Heart left ventricle (tissue), 16 donors: ENCODE measurements at places on chromosomes 4 and X. TPM values are rescaled to one million over a fixed set of nuclear protein-coding genes. Genes with fewer than 3 reads are reported as not detected.

Gene RASSF6
- total RNA-seq, result not detected

- DNase-seq, result no peak
Measured at GRCh38 chrX:155262970-155263754, 1.1 kb downstream of the RAB39B start.

Gene CD38
- 2.7 TPM for total RNA-seq

GRCh38 chr4:40234519-40235039 lies 37.7 kb downstream of the RHOH start:
- no peak for DNase-seq

GRCh38 chr4:110248100-110248499 lies 49.7 kb upstream of the ELOVL6 start:
- DNase-seq, result no peak

Gene CHRNA9
- total RNA-seq, result not detected

DNA sequence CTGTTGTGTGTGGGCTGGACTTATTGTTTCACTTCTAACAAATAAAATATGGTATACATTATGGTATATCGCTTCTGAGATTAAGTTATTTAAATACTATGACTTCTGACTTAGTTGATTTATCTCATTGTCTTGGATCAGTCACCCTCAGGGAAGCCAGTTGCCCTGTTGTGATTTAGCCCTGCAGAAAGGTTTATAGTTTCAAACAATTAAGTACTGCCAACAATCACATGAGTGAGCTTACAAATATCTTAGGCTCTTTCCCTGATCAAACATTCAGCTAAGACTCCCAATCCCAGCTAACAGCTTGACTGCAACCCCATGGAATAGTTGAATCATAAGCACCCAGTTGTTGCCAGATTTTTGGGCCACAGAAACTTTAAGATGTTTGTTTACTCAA lies 85.4 kb downstream of the MAGEC1 start:
- no peak for DNase-seq

Gene SPARCL1
- total RNA-seq, result 322 TPM

GRCh38 chrX:139875841-139876240 lies 57.0 kb downstream of the ATP11C start:
- DNase-seq, result no peak

DNA sequence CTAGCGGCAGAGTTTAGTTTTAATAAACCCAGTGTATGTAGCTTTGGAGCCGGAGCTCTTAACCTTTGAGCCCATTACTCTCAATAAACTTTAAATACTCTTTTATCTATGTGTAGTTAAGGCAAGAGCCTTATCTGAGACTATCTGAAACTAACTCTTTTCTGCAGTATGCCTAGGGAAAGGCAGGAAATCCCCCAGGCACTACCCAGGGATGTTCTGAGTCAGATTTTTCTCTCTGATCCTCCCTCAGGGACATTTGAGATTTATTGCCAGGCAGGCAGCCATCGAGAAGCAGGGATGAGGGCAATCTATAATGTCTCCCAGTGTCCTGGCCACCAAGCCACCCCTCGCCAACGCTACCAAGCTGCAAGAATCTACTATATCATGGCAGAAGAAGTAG lies 39.1 kb downstream of the HEPH start:
- DNase-seq, result no peak

DNA sequence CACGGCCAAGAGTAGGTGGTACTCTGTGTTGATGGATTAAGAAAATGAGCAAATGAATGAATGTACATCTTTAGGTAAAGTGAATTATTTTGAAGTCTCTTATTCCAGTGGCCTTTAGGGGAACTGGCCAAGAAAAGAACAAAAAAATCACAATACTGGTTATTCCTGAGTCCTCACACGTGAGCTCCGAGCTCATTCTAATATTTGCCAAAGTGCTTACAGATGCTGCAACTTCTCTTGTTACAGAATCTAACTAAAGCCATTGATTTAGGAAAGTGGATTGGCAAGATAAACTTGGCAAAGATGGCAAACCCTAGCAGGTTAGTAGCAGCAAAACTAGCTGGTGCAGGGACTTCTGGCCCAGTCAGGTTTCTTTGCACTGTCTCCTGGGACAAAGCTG lies 37.6 kb downstream of the IDS start:
- DNase-seq, result no peak

GRCh38 chr4:165716472-165716871 lies 156.6 kb upstream of the TLL1 start:
- no peak for DNase-seq

Gene BMX
- total RNA-seq, result 1.3 TPM

DNA sequence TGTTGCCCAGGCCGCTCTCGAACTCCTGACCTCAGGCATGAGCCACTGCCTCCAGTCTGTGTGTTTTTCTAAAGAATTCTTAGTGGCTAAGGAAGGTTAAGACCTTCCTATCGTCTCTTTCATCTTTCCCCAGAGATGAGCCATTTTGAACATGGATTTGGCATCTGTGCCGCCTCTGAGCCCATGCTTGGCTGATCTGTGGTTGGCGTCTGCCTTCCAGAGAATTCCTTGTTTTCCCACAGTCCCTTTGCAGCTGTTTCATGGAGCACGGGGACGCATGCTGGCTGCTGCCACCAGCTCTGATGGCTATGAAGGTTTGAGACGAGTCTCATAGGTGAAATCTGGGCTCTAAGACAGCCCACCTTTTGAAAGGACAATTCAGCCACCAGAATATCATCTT lies 60.4 kb downstream of the SHROOM2 start:
- no peak for DNase-seq

DNA sequence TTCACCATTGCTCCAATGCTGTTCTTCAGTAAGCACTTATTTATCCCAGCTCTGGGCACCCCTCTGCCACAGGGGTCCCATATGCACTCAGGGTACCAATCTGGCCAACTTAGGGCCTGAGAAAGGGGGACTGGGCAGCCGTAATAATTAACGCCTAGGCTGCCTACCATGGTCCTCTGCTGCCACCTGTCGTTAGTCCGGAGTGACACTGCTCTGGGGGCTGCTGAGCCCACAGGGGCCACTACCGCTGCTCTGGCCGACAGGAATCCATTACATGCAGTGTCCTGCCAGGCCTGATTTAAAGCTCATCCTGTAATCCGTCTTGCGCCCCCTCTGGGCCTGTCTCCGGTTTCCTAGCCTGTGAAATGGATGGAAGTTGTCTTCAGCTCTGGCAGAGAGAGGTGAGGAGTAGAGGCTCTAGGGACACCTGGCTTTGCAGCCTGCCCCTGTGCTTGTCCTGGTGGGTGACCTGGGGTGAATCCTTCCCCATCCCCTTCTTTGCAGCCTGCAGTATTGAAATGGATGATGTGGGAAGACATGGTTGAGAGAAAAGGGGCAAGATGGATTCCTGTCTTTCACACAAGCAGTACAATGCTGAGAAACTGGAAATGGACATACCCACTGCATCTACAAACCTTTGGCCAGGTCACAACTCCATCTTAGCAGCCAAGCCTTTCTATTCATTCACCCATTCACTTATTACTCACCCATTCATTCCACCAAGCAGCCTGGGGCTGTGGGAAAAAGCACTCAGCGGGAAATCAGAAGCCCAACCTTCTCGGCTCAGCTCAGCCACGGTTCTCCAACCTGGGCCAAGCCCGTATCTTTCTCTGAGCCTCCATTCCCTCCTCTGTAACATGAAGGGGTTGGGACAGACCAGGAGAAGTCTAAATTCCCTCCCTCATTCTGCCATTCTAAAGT lies 116.3 kb upstream of the NALF2 start:
- DNase-seq, result peak; percentile 51

Gene UGT2B10
- total RNA-seq, result not detected

DNA sequence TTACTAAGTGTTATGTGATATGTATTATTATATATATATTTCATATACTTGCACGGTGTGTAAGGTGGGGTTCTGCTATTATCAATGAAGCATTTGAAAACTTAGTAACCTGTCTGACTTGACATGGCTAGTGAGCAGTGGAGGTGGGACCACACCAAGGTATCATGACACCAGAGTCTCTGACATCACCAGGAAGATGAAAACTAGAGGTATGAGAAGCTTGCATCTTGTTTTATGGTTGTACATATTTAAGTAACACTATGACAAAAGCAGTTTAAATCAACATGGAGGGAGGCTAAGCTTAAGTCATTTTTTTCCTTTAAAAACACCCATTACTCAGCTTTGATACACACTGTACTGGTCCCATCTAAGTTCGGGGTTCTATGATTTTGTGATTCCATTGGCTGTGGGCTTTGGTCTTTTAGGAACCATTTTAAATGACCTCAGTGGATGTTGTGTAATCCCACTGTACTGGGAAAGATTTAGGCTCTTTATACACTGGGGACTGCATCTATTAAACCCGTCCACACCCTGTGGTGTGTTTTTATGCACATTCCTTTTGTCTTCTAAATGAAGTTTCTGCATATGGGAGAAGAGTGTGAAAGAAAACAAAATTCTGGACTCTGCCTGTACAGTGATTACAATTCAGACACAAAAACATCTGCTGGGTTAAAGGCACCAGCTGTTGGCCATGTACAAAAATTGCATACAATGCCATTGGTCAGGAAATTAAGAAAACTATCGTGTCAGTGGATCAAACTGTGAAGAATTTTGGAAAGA lies 570.6 kb downstream of the SPRY1 start:
- no peak for DNase-seq

GRCh38 chr4:170047771-170048354 lies 21.7 kb upstream of the MFAP3L start:
- no peak for DNase-seq
